8988T (cell line): ENCODE measurements at places on chromosomes 12 and 14.

- DNase-seq: no peak
Measured at GRCh38 chr12:32650508-32650907, 28.6 kb upstream of the DNM1L start.

DNA sequence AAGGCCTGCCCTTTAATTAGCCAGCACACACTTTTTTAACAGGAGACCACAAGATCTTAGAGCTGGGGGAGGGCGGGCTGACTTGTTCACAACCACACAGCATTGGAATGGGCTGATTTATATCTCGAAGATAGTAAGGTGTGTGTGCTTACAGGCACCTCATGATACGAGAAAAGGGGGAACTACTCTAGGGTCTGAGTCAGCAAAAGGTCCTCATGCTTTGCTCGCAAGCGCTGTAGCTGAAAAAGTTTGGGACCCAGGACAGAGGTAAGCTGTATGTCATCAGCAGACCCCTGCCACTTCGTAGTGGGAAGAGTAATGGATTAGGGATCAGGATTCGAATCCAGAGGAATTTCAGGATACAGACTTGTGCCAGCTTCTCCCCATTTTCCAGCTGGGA, 88.9 kb upstream of the RBM19 start:
- DNase-seq: no peak

DNA sequence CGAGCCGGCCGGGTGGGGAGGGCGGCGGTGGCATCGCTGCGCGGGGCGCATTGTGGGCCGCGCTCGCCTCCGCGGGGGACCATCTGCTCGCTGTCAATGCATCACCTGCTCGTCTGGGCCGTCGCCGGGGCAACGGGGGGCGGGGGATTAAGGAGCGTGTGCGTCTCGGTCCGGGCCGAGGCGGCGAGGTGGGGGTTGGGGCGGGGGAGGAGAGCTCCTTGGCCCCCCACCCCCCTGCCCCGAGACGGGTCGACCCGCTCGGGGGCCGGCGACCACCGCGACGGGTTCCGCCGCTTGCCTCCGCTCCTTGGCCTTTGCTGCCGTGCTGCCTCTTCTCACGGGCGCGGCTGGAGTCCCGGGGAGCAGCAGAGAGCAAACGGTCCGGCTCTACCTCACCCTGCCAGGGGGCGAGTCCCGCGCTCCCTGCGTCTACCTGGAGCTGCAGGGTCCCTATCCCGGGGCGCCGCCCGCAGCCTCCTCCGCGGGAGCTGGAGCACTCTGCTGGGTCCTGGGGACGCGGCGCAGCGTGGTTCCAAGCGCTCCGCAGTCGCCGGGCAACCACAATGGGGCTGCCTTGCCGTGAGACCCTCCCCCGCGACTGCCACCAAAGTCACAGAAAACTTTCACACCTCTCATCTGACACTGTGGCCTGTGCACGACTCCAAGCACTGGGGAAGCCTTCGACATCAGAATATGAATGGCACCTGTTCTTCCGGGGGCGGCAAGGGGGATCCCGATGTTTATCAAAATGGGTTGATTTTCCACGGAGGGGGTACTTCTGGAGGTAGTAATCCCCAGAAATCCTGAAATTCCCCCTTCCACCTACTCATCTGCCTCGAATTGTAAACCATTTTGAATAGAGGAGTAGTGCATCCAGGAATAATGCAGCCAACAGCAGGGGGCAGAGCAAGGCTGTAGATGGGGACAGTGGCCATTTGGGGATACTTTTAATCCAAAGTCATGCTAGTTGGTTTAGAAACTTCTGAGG, at the start of gene C12orf42:
C12orf42 (minus strand) TSS at position 500 of the 988 bp plus-strand sequence. CDS start 17,542 bp downstream, outside the sequence.
- no peak for DNase-seq

- DNase-seq: no peak
Measured at GRCh38 chr14:20988717-20989470, 886 bp upstream of the METTL17 start.

GRCh38 chr12:93704625-93705024, 27.4 kb downstream of the CRADD start:
- no peak for DNase-seq

GRCh38 chr12:64551676-64552075, 58.6 kb upstream of the RASSF3 start:
- DNase-seq: no peak

- no peak for DNase-seq
Measured at GRCh38 chr12:50924439-50925341, 27.7 kb upstream of the HIGD1C start.

DNA sequence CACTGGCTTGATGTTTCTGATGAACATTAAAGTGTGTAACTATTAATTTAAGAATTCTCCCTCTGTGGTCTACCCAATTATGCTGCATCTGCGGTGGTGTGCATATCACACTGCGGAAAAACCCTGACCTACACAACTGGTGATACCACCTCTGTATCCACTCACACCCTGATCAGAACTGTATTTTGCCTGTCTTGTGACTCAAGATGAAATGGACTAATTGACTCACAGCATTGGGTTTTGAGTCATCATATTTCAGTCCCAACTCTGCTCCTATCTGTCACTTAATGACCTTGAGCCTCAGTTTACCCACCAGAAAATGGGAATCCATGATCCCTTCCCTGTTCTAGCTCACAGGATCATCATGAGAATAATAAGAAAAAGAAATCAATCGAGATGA, 65.6 kb downstream of the NUAK1 start:
- no peak for DNase-seq

GRCh38 chr12:26118308-26118707, 6.5 kb downstream of the BHLHE41 start:
- no peak for DNase-seq

- no peak for DNase-seq
Measured at GRCh38 chr12:29883941-29884554, 100.3 kb upstream of the TMTC1 start.

DNA sequence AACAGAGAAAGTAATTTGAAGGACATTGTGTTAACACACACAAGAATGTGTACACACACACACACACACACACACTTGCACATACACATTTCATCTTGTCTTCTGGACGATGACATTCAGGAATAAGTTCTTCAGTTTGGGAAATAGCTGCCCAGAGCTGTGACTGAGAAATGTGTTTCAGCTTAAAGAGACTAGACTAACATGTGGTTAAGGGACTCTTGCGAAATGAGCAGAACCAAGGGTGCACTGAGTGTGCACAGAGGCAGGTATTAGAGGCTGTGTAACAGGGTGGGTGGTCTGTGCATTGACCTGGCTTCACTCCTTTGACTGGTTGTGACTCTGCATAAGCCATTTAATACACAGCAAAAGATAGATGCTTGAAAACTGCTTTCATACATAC, 29.4 kb upstream of the KCNA5 start:
- DNase-seq: no peak

GRCh38 chr12:49907352-49907751, 3.7 kb upstream of the FAIM2 start:
- DNase-seq: no peak

DNA sequence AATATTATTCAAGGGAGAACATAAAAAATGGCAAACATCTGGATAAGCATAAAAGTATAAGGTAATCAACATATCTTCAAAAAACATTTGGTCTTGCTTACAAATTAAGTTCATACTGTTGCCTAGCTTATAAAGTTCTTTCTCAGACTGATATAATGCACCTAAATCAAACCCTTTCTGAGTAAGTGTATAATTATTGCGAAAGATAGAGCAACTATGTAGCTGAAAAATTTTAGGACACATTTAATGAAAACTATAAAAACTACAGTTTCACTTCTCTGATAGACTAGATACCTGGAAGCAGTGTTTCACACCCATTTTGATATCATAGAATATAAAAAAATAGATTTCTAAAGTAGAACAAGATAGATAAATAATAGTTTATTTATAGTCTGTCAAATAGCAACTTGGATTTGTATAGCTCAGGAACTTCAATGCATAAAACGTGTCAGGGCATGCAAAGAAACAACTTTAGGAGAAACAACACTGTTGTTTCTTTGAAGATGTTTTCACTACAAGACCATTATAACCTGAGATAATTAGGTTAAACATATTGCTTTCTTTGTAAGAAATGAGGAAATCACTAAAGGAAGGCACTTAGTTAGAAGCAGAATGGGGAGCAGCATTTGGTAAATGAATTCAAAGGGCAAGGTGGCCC, 7.6 kb downstream of the CLECL1 start:
- no peak for DNase-seq

DNA sequence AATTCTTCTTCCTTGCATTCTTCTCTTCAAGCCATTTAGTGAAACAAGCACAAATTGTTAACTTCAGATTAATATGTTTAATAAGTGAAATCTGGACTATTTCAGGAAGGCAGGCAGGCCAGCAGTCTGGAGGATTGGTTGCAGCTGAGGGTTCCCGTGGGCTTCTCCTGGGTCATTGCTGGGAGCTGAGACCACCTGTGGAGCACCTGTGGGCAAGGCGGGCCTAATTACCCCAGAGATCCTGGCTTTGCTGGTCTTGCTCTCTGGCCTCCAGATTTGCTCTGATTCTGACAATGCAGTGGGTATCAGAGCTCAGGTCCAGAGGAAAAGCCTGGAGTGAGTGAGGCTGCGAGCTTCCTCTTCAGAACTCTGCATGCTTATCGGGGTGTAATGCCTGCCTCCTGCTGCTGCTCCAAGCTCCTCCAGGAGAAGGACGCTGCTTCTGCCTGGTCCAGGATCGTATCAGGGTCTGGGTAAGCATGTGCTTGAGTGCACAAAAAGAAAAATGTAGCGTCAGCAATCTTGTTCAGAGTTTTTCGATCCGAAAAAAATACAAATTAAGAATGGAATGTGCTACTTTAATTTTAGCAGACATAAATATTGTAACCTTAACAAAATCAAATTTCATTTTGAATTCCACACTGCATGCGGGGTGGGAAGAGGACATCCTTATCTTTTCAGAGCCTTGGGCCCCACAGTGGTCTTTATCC, 93.8 kb downstream of the TMEM30B start:
- DNase-seq: no peak
